ENCODE measurements at places on chromosomes 6 and 20. TPM values are rescaled to one million over a fixed set of nuclear protein-coding genes. Genes with fewer than 3 reads are reported as not detected.

The BPIFB4 gene
- not detected for total RNA-seq

The UBD gene
- not detected for total RNA-seq

The ELOVL2 gene
- not detected for total RNA-seq

The HIVEP2 gene
- total RNA-seq, result 21.9 TPM

The CRIP3 gene
- total RNA-seq, result 1.7 TPM

The EEF1A2 gene
- total RNA-seq, result 0.92 TPM

The UFL1 gene
- 39.0 TPM for total RNA-seq

The TP53TG5 gene
- total RNA-seq, result not detected

The CTAGE9 gene
- not detected for total RNA-seq

The PCK1 gene
- 13.0 TPM for total RNA-seq

The CAPN11 gene
- not detected for total RNA-seq

The OR2H1 gene
- not detected for total RNA-seq

The PSORS1C1 gene
- not detected for total RNA-seq

The EYS gene
- total RNA-seq, result not detected

The SLC22A16 gene
- not detected for total RNA-seq

The POM121L2 gene
- total RNA-seq, result not detected

The CFAP61 gene
- not detected for total RNA-seq

Data from OCI-LY7 (cell line).